NCI-H524 (cell line): ENCODE measurements at places on chromosomes 7 and 10.

DNA sequence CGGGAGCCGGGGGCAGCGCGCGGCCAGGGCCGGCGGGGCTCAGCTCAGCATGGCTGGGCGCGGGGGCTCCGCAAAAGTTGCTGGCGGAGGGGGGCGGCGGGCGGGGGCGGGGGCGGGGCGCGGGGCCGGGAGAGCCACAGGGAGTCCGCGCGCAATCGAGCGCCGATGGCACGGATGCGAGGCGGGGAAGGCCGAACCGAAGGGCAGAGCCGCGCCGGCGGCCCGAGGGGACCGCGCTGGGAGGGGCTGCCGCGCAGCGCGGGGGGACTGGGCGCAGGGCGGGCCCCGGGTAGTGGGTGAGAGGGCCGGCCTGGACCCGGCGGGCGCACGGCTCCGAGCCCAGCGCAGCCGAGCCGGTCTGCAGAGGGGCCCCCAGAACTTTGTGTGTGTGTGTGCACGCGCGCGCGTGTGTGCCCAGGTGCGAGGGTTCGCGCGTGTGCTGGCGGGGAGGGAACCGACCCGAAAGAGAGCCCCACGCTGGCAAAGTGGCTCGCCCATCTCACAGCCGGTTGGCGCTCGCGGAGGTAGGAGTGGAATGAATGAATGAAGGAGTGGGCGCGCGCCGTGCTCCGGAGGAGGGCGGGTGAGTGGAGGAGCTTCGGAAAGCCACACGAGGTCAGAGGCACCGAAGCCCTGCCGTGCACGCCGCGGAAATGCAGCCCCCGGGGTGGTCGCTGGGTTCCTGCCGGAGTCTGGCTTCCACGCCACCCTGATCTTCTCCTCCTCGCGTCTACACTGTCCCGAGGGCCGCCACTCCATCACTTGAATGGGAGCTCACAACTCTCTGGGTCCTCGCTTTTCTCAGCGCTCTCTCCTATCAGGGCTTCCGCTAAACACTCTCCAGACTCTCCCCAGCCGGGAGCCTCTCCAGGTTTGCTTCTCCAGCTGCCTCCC, at the start of gene HIPK2:
TSS of gene HIPK2 (minus strand) at position 51 of the 894 bp plus-strand sequence. CDS start 375 bp downstream, outside the sequence.
- peak; percentile 51 for DNase-seq

- DNase-seq, result no peak
Observed at GRCh38 chr10:114751856-114752255, 69.7 kb upstream of the FHIP2A start.

DNA sequence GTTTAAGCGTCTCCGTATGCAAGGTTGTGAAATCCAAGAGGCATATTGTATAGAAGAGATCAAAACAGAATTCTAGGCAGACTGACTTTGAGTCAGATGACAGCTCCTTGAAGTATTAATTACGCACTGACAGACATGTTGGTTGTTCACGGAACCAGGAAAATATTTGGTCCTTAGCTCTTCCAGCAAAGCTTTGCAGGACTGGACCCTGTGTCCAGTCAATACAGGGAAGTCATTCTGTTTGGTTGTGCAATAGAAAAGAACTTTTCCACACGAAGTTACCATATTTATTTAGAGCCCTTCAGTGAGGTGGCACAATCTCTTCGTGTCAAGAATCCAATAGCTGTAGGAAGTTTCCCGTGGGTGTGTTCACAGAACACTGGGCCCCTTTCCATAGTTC, 205.3 kb downstream of the ARHGAP21 start:
- DNase-seq, result no peak

- no peak for DNase-seq
Observed at GRCh38 chr7:36224934-36225858, 72.1 kb downstream of the EEPD1 start.

DNA sequence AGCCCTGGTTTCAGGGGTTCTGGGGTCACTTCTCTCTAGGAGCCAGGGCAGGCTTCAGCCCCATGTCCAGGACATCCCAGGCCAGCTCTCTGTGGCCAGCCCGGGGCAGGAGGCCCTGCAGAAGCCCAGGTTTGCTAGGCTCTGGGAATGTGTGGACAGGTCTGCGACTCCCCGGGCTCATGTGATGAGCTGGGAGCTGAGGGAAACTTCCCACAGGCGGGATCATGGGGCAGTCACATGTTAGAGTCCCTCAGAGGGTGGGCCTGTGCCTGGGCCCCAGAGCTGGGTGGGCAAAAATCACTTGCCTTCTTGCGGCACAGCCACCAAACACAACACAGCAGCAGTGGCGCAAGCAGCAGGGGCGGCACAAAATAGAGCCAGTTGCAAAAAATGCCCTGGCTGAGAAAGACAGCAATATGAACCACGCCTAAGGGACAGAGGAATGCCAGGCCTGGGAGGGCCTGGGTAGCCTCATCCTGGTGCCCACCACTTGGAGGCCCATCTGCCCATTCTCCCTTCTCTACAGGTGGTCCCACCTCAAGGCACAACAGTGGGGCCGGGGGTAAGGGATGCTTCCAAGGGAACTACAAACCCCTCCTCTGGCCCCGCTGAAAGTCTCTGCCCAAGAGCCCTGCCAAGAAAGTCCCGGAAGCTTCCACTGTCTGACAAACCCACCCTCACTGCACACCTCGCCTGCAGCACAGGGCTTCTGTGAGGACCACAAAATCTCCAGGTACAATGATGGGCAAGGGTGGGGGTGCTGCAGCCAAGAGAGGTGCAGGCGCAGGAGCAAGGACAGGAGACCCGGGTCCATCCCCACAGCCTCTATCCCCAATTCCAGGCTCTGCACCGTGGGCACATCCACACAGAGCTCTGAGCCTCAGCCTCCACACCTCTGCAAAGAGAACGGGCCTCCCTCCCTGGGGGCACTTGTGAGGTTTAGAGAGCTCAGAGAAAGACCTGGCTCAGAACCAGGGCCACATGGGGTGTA, 34.6 kb upstream of the ANTXRL start:
- DNase-seq, result no peak

- DNase-seq, result no peak
Observed at GRCh38 chr7:617614-618538, 98.2 kb upstream of the PDGFA start.
